ENCODE measurements at places on chromosomes 4 and X.
A peak's percentile ranks its signal among the peaks of the same experiment; 100 is the strongest.

DNA sequence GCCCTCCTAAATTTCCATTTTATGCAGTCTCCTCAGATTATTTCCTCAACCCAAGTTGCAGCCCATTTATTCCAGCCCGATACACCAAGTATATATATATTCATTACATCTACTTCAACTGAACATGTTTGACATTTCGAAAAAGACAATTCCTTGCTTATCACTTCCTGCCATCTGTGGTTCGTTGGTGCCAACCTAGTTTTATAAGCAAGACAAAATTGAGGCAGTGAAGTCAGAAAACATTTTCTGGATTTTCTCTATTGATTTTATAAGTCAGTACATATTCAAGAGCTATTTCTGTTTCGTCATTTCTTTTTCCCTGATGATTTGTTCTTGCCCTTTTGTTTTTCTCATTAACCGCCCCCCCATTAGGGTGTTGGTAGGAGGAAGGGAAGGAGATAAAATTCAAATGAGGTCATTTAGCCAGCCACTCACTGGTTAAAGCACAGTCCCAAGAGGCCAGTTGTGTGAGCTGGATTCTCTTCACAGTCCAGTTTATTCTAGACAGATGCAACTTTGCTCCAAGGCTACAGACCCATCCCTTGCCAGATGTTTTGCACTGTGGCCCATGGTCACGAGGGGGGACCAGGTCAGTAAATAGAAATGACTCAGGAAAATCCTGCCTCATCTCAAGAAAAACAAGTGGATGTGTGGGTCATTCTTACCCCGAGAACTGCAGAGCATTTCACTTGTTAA lies 20.3 kb upstream of the VEGFD start:
- DNase-seq = no peak

DNA sequence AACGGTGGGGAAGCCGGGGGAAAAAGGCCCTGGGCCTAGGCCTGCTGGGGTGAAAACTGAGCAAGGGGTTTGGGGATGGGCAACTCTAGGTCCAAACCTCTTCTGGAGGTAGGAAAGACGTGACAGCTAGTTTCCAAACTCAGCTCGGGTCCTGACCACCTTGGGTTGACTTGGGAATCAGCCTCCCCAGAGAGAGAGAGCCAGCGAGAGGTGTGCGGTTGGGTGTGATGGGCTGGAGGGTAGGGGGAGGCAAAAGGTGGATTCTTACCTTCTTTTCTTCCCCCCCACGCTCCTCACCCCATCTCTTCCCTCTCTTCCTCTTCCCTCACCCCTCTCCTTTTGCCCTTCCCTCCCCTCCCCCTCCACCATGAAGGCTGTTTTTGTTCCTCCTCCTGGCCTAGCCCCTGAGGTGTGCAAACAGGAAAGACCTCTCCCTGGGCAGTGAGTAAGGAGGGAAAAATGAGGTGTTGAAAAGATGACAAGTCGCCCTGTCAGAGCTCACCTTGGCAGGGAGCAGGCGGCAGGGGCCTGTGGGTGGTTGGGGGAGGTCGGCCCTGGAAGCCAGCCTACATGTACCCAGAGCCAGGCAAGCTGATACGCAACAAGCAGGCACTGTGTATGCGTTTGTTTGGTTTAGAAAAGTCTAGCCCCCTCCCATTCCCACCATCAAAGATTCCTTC lies 14.8 kb downstream of the PJA1 start:
- DNase-seq = no peak

- no peak for DNase-seq
Observed at GRCh38 chrX:112644713-112645112, 35.0 kb downstream of the LHFPL1 start.

- no peak for DNase-seq
Observed at GRCh38 chr4:2875556-2875955, 31.9 kb downstream of the ADD1 start.

DNA sequence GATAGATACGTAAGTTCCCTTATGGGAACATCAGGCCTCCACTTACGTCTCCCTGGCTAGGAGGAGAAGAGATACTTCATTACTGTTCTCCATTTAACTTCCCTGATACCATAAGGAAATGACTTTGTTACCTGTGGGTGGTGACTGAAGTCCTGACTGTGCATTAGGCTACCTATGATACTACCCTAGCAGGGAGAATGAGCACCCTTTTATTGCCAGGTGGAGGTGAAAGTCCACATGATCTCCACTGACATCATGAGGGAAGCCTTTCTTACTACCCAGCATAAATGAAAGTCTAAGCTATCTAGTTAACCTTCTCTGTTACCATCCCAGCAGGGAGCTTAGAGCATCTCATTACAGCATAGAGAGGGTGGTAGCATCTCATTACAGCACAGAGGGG lies 24.4 kb upstream of the LAMTOR3 start:
- no peak for DNase-seq

DNA sequence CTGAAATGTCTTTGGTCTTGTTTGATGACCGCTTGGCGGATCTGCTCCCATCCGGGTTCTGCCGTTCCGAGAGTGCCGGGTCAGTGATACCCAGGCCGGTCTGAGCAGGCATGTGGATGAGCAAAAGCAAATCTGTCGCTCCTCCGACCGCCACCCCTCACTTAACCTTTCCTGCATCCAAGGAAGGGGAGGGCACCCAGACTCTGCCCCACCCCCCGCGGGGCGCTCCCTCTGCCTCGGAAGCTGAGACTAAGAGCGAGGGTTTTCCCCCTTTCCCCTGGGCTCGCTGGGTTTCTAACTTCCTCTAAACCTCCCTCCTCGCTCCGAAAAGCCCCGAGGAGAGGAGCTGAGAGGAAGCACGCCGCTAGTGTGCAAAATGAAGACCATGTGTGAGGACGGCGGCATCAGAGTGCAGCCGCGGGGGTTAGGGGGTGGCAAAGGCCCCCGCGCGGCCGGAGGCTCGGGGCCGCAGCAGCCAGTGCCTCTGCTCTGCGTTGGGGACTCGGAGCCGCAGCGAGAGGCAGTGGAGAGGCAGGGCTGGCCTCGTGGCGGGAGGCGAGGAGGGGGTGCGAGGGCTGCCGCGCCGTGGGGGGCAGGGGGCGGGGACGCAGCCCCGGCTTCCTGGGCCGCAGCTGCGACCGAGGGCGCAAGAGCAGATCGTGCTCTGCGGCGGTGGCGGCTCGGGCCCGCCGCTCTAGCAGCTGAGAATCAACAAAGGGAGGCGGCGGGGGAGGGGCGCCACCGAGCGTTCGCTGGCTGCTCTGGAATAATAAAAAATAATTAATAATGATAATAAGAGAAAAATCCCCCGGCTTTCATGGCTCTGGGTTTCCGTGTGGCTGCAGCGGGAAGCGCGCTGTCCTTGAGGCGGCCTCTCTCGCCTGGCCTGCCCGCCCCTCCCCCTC lies 55.8 kb upstream of the BCOR start:
- peak; percentile 56 for DNase-seq

DNA sequence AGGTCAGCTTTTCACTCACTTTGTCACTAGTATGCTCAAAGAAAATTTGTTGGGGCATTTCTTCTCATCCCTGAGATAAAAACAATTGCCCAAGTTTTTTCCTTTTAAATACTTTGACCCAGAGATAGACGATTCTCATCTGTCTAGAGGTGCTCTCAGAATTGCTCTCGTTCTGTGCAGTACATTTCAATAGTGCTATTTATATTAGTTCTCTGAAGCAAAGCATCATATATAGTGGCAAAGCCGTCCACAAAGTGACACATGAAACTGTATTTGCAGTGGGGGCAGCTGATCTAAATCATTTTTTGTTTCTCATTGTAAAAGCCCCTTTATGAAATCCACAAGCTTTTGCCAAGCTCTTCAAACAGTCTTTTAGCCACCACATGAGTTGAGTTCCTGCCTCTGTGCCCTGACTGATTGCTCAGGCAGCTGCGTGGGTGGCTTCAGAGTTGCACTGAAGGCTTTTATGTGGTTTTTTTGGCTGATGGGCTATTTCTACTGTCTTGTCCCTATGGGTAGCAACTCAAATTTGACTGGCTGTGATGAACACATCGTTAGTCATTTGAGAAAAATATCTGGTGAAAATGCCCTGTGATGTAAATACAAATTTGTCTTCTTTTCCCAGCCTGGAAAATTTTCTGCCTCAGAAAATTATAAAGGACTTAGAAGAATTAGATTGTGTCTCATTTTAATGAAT lies 119.1 kb upstream of the OTUD4 start:
- DNase-seq = no peak

- no peak for DNase-seq
Observed at GRCh38 chr4:155639704-155640523, 26.7 kb upstream of the GUCY1A1 start.

DNA sequence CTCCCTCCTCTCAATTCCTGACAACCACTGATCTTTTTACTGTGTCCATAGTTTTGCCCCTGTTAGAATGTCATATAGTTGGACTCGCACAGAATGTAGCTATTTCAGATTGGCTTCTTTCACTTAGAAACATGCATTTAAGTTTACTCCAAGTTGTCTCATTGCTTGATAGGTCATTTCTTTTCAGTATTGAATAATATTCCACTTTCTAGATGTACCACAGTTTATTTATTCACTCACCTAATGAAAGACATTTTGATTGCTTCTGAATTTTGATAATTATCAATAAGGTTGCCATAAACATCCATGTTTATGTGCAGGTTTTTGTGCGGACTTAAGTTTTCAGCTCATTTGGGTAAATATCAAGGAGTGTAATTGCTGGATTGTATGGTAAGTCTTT lies 38.5 kb downstream of the SLC9B1 start:
- no peak for DNase-seq

GRCh38 chrX:136822337-136823095 lies 41.8 kb upstream of the ARHGEF6 start:
- no peak for DNase-seq
